ENCODE measurements at places on chromosomes 3 and 15.

DNA sequence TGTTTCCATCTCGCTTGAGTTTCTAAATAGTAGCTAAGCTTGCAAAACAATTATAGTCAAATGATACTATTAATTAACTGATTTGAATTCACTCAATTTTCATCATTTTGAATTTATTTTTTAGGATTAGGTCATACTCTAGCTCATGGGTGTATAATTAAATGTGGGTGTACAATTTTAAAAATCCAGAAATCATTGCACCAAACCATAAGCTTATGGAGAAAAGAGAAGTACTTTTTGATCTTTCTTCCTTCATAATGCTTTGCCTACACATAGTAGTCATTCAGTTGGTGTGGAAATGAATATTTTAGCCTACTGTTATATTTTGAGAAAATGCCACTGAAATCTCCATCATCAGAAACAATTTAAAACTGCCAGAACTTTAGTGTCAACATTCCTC is 175.1 kb downstream of the CD47 start:
- no peak for DNase-seq

DNA sequence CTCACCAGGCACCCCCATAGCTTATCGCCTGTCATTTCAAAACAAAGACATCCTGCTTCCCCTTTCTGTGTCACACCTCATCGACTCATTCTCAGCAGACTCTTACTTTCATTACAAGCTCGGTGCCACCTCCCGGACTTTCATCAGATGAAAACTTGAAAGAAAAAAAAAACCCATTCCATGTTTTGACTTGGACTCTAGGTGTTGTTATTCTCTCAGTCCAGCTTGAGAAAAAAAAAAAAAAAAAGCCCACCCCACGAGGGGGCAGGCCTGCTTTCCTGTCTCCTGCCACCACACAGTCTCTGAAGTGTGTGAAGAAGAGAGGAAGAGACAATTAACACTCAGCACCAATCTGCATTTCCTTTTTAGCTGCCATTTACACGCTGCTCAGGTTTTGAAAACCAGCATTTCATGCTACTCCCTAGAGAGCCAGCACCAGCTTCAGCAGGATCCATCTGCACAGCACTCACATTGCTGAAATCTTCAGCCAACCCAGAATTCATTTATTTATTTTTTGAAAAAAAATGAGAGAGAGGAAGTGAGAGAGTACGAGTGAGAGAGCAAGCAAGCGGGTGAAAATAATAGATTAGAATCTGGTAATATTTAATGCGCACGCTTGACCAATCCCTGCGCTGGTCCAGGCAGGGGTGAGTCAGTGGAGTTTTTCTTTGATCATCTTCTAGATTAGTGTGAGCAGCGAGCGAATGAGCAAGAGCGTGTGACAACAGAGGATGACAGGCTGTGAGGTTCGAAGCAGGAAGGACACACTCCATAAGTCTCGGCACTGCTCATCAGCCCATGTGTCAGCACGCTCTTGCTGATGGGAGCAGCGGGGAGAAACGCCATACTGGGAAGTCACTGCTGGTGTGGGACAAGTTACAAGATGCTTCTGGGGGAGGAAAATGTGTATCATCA is 23.5 kb downstream of the ZNF80 start:
- no peak for DNase-seq

DNA sequence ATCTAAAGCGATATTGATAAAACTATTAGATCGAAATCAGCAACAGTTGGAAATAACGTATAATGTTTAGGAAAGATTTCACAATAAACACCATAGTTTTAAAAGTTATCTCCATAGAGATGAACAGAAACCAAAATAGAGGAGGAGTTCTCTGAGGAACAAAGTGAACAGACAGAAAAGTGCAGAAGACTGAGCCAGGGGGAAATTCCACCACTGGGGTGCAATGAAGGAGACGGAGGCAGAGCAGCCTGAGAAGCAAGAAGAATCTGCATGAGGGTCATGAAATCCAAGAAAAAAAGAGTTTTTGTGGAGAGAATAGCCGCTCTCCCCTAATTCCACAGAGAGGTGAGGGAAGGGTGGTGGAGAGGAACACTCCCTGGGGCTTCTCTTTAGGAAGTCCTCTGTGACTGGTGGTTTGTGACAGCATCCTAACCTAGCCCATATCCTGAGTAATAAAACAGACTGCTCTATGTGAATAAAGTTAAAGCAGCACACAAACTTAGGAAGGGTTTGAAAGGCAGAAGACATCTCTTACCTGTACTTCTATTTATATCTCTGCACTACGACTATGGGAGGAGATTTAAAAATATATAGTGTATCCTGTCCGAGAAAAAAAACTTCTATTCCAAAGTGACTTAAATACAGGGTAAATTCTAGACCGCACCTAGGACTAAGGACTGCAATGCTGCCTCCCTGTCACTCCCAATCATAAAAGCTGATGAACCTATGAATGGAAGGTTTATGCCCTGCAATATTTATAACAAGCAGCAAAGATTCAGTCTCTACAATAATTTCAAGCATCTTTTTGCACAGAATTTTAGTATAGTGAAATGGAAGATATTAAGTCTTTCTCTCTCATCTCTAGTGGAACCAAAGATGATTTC is 22.9 kb downstream of the ATP8B4 start:
- DNase-seq, result no peak

- no peak for DNase-seq
These were observed 1.8 kb downstream of the GASK1A start for GRCh38 chr3:42980909-42981308.

- peak; percentile 75 for DNase-seq
These were observed 1.4 kb downstream of the PLEKHO2 start for GRCh38 chr15:64842986-64843561.

DNA sequence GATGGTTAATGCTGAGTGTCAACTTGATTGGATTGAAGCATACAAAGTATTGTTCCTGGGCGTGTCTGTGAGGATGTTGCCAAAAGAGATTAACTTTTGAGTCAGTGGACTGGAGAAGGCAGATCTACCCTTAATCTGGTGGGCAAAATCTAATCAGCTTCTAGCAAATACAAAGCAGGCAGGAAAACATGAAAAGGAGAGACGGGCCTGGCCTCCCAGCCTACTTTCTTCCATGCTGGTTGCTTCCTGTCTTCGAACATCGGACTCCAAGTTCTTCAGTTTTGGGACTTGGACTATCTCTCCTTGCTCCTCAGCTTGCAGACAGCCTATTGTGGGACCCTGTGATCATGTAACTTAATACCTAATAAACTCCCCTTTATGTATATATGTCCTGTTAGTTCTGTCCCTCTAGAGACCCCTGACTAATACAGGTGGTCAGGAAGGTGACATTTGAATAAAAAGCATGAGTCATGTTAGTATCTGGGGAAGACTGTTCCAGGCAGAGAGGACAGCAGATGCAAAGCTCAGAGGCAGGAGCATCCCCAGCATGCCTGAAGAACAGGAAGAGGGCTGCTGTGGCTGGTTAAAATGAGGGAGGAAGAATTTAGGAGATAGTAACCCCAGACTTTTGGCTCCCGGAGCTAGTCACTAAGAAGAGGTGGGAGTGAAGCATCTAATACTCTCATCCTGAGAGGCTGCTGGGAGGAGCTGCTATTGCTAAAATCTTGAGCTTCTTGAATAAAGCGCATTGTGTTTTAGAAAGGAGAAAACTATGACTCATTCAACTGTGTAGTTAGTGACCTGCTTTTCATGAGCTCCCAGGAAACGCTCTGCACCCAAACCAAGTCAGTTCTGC is 207.4 kb upstream of the HES1 start:
- no peak for DNase-seq

GRCh38 chr15:80801891-80802680 is 22.9 kb downstream of the CEMIP start:
- no peak for DNase-seq

All from uterus (tissue), 4 donors.